Mucosa of gallbladder (tissue), 1 donor: ENCODE measurements at places on chromosomes 1 and 21.

- DNase-seq = no peak
Observed at GRCh38 chr1:2530513-2531361, 674 bp upstream of the HES5 start.

GRCh38 chr21:32529679-32530078 is 55.6 kb downstream of the TCP10L start:
- no peak for DNase-seq

- DNase-seq = no peak
Observed at GRCh38 chr1:192251735-192252134, 65.1 kb upstream of the RGS21 start.

GRCh38 chr1:68221980-68222373 is 10.3 kb downstream of the WLS start:
- no peak for DNase-seq

DNA sequence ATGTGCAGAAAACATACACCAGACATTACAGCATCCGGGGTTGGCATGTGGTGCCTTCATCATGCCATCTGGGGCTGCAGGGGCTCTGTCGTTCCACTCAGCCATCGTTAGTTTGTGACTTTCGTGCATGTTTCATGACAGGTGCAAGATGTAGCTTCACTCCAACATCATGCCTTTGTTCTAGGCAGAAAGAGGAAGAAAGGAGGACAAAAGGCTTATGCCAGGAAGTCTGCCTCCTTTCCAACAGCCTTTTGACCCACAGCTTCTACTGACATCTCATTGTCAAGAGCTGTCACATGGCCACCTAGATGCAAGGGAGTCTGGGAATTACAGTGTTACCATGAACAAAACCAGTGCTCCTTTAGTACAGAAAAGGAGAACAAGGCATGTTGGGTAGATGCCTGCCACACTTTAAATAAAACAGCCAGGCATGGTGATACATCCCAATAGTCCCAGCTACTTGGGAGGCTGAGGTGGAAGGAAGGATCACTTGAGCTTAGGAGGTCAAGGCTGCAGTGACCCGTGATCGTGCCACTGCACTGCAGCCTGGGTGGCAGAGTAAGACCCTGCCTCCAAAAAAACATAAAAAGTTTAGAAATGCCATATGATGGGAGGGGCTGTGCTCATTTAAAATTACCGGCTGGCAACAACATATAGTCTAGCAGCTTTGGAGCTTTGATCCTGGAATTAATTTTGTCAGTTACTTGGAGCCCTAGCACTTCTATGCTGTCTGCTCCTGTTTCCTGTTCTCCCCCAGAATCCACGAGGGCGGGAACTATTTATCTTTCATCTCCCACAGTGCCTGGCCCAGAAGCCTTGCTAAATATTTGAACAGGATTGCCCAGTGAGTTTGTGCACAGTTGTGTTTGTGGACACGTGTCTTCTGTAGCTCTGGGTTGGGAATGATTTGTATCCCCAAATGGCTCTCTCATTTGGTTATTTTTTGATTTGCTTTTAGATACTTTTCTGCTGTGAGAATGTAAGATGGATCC is 7.4 kb downstream of the DOP1B start:
- no peak for DNase-seq
